ENCODE measurements at places on chromosomes 1 and 21.

DNA sequence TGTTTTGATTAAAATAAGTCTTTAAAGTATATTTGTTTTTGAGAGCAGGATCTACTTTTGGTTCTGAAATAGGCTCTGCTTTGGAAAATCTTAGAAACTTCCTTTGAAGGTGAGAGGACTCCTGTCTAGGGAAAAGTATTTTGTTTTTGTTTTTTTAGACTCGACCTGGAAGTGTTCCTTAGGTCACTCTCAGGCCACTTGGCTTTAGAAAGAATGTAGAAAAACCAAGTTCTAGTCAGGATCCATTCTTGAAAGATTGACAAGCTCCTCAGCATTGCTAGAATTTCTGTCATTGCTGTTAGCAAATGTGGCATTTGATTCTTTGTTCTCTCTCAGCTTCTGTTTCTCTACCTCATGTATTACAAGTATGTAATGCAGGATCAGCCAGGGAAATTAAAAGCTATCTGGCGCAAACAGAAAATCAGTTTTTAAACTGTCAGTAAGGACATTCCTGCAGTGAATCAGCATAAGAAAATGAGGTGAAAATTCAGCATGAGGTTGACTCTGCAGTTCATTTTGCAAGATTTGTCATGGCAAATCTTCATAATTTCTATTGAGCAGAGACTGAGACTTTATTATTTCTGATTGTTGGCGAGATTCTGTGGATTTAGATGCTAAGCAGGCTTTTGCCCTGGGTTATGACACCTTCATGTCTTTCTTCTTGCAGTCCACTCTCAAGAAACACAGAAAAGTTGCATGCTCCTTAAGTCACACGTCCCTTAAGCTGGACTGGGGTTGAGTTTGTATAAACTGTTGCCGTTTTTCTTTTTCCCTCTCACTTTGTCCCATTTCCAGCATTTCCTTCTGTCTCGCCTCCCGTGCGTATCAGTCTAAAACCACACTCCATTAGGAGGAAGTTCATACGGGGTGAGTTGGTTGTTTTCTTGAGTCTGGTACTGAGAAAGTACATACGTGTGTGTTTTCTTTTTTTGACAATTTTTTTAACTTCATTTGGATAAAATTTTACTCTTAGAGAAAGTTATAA lies 12.6 kb downstream of the NTPCR start:
- no peak for DNase-seq

DNA sequence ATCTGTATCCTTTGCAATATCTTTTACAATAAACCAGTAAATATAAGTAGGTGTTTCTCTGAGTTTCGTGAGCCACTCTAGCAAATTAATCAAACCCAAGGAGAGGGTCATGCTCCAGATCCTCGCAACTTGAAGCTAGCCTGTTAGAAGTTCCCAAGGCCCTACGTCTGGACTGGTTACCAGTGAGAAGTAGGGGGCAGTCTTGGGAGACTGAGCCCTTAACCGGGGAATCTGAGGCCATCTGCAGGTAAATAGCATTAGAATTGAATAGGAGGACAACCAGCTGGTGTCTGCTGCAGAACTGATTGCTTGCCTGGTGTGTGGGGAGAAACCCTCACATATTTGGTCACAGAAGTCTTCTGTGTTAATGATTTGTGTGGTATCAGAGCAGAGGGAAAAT lies 190.5 kb downstream of the RYR2 start:
- no peak for DNase-seq

GRCh38 chr1:52365071-52365745 lies 797 bp downstream of the CC2D1B start:
- DNase-seq, result peak; percentile 39

DNA sequence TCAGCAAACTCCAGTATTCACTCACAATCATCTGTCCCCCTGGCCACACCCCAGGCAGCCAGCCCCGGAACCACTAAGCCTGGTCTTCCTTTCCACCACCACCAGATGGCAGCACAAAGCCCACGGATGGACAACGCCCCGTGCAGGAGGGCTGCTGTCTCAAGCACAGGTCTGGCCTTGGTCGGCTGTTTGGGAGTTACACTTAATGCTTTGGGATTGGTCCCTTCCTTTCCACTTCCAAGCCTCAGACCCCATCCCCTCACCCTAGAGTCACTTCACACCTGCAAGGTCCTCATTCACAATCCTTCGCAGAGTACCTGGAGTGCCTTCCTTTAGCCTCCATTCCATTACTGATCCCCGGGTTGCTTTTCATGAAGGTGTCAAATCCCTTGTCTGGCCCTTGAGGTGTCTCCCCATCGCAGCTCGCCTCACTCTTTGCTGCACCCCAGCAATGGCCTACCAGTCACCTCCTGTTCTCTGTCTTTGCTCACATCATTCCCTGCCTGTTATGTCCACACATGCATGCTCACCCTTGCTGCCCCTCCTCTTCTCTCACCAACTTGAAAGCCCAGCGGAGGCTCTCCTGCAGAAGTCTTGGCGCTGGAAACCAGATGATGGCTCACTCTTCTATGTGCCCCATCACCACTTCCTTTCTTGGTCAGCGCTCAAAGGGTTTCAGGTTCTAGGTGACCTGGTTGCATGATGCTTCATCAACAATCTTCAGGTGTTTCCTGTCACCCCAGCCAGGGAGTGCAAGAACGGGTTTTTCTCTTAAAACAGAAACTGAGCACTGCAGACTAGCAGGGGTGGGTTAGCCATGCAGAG lies 24.9 kb upstream of the KCNA2 start:
- no peak for DNase-seq

DNA sequence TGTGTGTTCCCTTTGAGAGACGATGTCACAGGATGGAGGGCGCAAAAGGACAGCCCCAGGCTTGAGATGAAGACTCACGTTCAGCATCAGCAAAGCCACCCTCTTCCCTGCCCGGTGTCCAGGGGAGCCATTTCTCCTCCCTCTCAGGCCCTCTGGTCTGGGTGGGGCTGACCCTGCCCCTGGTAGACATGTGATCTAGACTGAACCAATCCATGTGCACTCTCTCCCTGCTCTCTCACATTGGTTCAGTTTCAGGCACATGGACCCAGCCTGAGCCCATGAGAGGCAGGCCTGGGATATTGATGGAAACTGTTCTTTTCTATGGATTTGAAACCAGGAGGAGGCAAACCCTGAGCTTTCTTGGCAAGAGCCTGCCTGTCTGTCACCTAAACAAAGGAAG lies 115.6 kb upstream of the IGSF21 start:
- DNase-seq, result no peak

- no peak for DNase-seq
Observed at GRCh38 chr1:94336991-94337390, 81.2 kb upstream of the ABCD3 start.

DNA sequence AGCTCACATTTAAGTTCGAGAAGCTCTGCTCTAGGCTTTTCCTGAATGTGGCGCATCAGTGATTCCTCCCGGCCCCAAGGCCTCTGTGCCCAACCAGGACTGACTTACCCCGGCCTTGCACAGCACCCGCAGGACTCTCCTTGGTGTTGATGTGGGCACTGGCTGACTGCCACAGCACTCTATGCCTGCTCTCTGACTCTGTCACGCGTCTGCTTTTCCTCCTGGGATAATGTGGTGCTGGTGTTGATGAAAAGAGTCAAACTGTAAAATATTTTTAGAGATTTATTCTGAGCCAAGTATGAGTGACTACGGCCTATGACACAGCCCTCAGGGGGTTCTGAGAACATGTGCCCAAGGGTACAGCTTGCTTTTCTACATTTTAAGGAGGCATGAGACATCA lies 15.5 kb upstream of the SLC2A5 start:
- DNase-seq, result no peak

- no peak for DNase-seq
Observed at GRCh38 chr1:179939941-179940340, 14.7 kb upstream of the CEP350 start.

All from GM18507 (cell line).